CD4-positive, alpha-beta T cell treated with Interleukin-2 at 100 ng/mL for 4 hours (primary cell): ENCODE measurements at places on chromosomes 1 and 21.

DNA sequence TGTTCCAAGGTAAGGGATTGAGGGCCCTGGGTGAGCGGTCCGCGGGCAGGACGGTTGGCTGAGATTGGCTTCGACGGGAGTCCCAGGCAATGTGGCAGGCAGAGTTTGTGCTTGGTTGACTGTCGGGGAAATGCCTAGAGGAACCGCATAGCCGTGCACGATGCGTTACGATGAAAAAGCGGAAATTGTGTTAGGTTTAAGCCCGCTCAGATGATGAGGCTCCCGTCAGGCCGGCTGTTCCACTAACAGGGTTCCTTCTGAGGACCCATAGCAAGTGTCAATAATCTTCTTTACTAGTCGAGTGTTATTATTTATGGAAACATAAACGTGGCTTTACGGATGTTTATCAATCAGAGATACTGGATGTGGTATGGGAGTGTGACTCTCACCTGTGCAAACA is 117.8 kb upstream of the COL6A1 start:
- no peak for DNase-seq

- DNase-seq: no peak
Measured at GRCh38 chr1:180581635-180582039, 22.9 kb downstream of the OVAAL start.

DNA sequence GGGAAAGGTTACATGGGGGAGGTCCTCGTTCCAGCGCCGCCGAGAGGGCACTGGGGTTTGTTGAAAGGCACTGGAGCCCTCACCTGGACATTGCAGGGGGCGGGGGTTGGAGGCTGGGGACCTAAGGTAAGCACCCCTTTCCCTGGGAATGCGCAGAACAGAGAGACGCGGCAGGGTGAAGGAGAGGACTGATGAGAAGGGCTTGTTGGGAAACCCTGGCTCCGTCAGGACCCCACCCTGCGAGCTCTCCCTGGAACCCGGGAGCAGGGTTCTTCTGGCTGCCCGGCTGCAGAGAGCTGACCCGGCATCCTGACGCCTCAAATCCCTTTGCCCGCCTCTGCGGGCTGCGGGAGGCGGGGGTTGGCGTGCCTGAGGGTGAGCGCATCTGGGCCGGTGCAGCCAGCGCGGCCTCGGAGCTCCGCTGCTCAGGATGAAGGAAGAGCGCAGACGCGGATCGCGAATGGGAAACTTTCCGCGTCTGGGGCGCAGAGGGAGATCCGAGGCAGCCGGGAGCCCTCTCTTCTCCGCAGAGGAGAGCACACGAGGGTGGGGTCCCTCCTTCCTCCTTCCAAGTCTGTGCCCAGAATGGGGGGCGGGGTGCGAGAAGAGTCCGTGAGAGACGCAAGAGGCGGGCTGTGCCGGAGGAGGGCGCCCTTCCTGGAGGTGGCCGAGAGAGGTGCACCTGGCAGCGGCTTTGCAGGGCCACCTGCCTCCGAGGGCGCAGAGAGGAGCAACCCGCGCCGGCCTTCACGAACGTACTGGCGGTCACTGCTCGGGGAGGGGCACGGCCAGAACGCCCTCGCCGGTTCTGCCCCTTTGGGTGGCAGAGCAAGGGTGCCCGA is 2.4 kb downstream of the IGSF21 start:
- DNase-seq: no peak

DNA sequence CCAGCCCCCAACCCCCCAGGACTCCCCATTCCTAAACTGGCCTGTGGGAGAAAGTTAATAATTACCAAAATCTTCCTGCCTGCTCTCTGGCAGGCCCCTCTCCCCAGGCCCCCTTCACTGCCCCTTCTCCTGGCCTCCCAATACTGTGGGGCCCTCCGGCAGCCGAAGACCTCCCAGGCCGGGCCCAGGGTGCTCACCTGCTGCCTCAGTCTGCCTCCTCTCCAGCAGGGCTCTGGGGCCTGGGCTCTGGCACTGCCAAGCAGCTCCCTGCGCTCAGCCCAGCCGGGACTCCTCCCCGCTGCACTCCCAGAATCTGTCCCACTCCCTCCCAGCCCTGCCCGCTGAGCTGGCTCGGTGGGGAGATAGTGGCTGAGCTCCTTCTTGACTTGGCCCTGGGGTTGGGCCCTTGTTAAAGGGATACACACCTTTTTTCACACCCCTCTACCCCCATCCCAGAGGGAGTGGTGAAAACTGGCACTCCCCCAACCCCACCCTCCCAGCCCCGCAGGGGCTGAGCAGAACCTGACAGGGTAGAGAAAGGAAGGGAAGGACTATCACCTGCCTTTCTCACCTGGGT is at the start of gene S100A16:
Gene S100A16 (minus strand): TSS at position 383 of the 577 bp plus-strand sequence. CDS start 4,986 bp downstream, outside the sequence.
- no peak for DNase-seq

DNA sequence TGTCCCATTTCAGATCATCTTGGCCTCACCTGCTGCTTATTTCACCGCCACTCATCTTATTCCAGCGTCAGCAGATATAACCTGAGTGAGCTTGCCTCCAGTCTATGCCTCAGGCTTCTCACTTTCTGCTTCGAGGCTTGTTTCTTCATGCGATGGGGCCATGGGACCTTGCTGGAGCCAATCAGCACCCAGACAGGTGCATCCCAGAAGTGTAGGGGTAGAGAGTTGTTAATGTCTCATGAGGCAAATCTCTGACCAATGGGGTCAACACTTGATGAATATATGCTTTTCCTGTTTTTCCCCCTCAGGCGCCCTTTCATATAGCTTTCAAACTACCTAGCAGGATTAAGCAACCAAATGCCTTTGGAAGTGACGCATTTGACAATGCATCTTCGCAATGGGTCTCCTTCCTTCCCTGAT is 935 bp upstream of the YIPF1 start:
- no peak for DNase-seq

GRCh38 chr21:33300701-33301631 is 23.8 kb upstream of the IFNAR1 start:
- DNase-seq: no peak

DNA sequence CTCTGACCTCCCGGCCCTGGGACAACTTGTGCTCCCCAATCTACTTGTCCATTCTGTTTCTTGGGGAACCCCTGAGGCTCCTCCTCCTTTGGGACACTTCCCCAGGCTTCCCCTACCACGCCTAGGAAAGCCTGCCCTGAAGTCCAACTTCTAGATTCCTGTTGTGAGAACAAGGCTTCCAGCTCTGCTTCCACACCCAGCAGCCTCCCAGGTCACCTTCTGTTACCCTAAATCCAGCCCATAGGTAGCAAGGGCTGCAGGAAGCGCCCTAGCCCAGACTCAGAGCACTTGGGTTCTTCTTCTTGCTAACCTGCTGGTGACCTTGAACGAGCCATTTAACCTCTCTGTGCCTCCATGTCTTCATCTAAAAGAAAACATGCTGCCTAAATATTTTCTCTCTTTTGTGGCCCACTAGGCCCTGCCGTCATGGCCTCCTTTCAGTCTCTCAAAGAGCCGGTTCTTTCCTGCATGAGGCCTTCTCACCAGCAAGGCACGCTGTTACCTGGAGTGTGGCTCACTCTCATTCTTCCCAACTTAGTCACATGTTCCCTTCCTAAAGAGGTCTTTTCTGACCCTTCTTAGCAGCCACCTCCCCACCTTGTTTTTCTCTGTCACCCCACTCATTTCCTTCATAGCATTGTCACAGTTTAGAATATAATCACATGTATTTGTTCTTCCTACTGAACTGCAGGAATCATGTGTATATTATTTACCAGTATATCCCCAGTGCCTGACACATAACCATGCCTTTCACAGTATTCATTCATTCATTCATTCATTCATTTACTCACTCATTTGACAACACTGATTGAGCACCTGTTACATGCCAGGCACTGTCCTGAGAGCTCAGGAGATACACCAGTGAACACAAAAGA is 1.4 kb downstream of the CAPN2 start:
- DNase-seq: no peak

DNA sequence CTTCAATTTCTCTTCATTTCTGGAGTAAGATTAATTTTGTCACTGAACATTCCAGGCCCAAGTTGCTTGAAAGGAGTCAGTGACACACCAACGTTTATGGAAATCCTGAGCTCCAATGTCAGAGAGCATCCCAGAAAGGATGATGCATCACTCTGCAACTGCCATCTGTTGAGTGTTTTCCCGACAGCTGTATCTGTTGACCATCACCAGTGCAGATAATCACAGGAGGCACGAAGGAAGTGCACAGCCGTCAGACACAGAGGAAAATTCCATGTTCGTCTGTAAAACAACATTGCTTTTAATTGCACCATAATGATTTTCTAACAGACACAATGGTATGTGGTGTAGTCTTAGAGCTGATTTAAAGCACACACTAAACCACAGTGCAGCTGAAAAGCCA is 376.7 kb upstream of the ADGRL2 start:
- no peak for DNase-seq

- no peak for DNase-seq
Measured at GRCh38 chr1:151012684-151013471, 4.6 kb downstream of the PRUNE1 start.

DNA sequence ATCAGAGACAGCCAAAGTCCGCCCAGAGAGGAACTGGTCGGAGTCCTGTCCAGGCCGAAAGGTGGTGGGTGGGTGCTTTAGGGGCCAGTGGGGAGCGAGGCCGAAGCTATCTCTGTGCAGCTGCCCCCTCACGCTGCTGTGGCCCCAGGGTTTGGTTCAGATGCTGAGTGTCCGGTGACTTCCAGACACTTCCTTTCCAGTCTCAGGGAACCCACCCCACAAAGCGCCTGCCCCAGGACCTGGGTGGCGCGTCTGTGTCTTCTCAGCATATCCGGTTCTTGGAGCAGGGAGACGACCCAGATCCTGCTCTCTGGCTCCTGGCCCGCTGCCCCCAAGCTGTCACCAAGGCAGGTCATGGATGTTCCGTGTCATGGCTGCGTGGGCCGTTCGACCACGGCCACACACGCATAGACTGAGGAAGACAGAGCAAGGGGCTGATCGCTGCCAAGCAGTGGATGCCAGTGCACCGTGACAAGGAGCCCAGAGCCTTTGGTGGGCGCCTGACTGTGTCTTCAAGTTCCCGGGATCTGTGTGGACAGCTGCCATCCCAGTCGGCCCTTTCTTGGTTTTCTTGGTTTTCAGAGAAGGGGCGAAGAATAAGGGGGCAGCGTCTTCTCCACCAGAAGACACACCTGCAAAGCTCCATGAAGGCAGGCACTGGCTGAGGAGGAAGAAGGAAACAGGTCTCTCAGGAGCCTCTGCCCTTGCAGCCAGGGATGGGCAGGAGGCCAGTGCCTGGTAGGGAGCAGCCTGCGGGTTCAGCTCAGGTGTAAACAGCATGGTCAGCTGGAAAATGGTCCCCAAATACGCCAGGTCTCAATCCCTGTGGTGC is 22.9 kb upstream of the COL18A1 start:
- no peak for DNase-seq

GRCh38 chr1:241817956-241818612 is 29.9 kb upstream of the EXO1 start:
- DNase-seq: no peak

DNA sequence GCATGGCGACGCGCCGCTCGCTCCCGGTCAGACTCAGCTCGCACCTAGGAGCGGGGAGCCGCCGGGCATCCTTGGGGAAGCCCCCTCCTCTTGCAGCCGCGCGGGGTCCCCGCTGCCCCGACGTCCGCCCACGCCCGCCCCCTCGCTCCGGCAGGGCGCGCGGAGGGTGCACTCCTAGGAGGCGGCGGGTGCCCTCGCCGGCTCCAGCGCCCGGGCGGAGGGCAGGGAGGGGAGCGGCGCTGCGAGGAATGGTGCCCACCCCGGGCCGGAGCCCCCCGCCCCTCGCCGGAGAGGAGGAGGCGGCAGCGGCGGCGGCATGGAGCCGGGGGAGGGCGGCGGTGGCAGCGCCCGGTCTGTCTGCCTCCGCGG is 488 bp downstream of the FAM78B start:
- no peak for DNase-seq

- DNase-seq: no peak
Measured at GRCh38 chr1:29002792-29003191, 88.4 kb downstream of the EPB41 start.

GRCh38 chr1:241706257-241706656 is 54.2 kb downstream of the WDR64 start:
- DNase-seq: peak; percentile 20

DNA sequence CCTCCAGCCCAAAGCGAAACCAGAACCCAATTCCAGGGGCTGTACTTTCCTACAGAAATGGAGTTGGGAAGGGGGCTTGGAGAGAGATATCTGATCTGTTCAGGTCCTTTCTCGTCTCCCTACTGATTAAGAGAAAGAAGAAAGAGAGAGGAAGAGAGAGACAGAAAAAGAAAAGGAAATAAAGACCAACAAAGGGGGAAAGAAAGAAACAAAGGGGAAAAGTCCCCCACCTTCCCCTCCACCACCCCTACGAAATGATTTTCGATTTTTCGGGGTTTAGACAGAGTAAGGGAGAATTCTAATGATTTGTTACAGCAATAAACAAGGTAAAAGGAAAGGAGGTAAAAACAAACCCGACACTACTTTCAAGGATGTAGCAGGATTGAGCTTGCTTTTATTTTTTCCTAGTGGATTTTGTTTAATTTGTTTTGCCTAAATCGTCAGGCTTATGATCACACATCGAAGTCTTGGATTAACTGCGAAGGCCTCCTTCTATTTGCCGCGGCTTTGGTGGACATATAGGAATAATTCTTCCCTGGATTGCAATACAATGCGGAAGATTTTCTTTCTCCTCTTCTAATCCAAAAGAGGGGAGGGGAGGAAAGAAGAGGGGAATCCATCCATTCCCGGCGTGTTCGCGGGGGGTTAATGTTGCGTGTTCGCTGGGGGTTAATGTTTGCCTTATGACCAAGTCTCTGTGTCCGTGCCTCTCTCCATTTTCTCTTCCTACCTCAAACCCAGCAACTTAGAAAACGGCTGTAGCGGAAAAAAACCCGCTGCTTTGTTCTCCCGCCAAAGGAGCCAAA is 1.9 kb downstream of the TAL1 start:
- no peak for DNase-seq

DNA sequence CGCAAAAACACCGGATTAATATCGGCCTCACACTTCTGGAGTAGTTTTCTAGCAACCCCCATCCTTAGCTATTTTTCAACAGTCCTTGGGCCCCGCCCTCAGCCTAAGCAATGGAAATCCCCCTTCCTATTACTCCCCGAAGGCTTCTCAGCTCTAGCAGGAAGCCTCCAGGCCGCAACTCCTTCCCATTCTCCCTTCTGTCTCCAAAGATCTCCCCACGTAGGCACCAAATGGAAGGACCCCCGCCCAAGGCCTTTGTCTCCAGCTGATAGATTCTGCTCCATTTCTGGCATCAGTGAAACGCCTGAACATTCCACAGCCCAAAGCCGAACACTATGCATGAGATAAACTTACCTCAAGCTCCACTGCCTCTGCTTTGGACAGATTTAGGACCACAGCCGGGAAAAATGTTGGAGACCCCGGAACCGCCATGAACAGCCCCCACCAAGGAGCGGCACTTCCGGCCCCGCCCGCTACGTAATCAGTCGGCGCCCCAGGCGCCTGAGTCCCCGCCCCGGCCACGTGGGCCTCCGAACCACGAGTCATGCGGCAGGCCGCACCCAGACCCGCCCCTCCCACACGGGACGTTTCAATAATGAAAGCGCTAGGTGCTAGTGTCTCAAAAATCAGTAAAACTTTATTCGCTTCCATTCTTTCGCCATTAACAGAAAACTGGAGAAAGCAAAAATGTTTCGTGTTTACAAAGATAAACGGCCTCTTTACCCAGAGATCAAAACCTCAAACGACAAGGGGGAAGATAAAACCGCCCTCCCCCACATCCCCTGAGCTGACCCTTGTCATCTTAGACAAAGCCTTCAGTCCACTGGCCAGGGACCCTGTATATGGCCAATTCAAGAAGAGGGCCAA is at the start of gene NRAS:
Gene NRAS (minus strand): TSS at position 468 of the 867 bp plus-strand sequence. CDS start 611 bp downstream, outside the sequence.
- peak; percentile 94 for DNase-seq
